ENCODE measurements at places on chromosomes 5 and 9. TPM values are rescaled to one million over a fixed set of nuclear protein-coding genes. Genes with fewer than 3 reads are reported as not detected.

DNA sequence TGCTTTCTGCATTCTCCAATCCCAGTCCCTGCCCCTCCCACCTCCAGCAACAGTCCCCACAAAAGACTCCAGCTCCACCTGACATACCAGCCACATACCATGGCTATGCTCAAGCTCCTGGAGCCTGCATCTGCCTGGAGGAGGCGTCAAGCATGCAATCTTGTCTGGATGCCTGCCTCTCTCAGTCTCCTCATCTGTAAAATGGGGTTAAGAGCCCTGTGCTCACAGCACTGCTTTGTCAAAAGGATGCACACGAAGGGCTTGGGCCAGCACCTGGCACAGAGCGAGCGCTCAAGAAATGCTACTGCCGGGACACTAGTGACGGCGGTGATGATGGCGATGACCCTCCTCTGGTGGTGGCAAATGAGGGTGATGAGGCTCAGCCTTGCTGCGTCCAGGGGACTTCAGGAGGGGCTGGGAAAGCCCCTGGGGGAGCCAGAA is 202.9 kb upstream of the IER5L start:
- no peaks in the 10 kb centered on the region for H3K27me3 ChIP-seq
- H3K36me3 ChIP-seq = no peaks in the 10 kb centered on the region
- no peak overlapping the region for H3K27ac ChIP-seq
- peak; percentile 30 for DNase-seq

DNA sequence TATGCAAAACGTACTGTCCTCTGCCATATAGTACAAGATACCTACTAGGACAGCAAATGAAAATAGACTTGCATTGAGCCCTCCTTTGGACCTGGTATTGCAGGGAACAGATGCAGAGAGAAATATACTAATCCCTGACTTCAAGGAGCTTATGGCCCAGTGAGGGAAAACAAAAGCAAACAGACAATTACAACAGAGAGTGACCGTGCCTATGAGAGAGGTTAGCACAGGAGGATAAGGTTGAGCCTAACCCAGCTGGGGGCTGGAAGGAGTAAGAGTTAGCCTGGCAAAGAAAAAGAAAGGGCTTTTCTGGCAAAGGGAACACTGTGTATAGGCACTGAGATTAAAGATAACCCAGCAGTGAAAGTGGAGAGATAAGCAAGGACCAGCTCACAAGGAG is 5.5 kb downstream of the CDC26 start:
- peaks cover 9% of the 10 kb centered on the region for H3K4me1 ChIP-seq
- peaks cover 23% of the 10 kb centered on the region for H3K36me3 ChIP-seq
- no peaks in the 10 kb centered on the region for H3K27me3 ChIP-seq
- no peak for DNase-seq
- H3K4me3 ChIP-seq = no peak overlapping the region

- H3K27ac ChIP-seq = no peak overlapping the region
- no peak overlapping the region for H3K4me3 ChIP-seq
- no peaks in the 10 kb centered on the region for H3K27me3 ChIP-seq
- DNase-seq = no peak
Measured at GRCh38 chr5:89011778-89012711, 129.1 kb upstream of the MEF2C start.

DNA sequence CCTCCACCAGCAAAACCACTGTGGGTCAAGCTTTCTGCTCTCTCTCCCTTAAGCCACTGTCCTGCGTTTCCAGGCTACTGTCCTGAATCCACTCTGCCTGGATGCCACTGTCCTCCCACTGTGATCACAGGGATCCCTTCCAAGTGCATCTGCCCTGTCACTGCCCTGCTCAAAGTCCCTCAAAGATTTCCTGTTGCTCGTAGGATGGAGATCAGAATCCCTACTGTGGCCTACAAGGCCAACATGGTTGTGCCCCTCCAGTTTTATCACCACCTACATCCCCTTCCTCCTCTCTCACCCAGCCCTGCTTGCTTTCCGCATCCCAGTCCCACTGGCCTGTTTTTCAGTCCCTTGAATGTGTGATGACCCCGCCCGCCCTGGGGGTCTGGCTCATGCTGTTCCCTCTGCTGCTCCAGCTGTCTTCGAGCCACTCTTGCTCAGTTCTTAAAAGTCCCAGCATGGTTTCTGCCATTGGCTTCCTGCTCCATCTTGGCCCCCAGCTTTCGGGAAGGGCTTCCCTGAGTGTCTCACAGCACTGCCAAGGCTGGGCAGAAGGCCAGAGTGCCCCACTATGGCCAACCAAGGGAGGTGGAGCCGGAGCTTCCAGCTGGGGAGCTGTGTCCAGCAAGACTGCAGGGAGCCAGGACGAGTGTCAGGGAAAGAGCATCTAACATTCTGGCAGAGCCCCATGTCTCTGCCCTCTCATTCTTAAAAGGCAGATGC is 12.9 kb upstream of the FRRS1L start:
- no peaks in the 10 kb centered on the region for H3K27me3 ChIP-seq
- H3K27ac ChIP-seq = no peak overlapping the region
- no peaks in the 10 kb centered on the region for H3K4me1 ChIP-seq
- no peaks in the 10 kb centered on the region for H3K36me3 ChIP-seq
- DNase-seq = no peak

DNA sequence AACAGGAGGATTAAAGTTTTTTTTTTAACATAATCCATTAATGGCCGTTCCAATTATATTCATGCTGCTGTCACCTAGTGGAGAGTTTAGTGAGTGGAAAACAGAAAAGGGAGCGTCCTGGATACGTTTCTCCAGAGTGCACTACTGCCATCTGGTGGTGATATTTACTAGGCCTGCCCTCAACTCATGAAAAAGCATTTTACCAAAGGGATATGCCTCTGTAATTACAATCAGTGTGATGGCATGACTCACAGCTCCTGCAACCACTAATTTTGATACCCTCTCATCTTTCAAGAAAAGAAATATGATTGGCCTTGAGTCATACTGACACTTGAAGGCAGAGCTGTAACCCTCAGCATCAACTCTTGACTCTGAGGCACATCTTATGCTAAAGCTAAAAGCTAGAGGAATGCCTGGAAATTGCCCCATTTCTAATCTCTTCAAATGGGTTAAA is 20.1 kb downstream of the MINAR2 start:
- no peak overlapping the region for H3K4me3 ChIP-seq
- no peaks in the 10 kb centered on the region for H3K27me3 ChIP-seq
- H3K4me1 ChIP-seq = no peaks in the 10 kb centered on the region
- peak; percentile 75 for DNase-seq

DNA sequence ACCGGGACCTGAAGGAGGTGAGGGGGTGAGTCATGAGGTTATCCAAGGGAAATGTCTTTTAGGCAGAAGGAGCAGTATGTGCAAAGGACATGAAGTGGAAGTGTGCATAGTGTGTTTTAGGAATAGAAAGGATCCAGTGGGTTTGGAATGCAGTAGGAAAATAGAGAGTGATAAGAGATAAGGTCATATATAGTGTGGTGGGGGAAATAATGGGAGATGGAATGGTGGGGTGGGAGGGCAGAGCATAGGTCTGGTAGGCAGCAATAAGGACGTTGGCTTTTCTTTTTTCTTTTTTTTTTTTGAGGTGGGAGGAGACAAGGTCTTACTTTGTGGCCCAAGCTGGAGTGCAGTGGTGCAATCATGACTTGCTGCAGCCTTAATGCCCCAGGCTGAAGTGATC is 17.8 kb downstream of the SNX24 start:
- no peak overlapping the region for H3K4me3 ChIP-seq
- H3K27ac ChIP-seq = no peak overlapping the region
- H3K36me3 ChIP-seq = 0 out of 2 replicates have a peak, but pooled peaks cover 4% of the 10 kb centered on the region
- DNase-seq = no peak

Gene OBP2B
- total RNA-seq = not detected
